ENCODE measurements at places on chromosomes 6 and 20.
A peak's percentile ranks its signal among the peaks of the same experiment; 100 is the strongest.

GRCh38 chr6:138454981-138455706, 44.1 kb downstream of the NHSL1 start:
- DNase-seq, result no peak

DNA sequence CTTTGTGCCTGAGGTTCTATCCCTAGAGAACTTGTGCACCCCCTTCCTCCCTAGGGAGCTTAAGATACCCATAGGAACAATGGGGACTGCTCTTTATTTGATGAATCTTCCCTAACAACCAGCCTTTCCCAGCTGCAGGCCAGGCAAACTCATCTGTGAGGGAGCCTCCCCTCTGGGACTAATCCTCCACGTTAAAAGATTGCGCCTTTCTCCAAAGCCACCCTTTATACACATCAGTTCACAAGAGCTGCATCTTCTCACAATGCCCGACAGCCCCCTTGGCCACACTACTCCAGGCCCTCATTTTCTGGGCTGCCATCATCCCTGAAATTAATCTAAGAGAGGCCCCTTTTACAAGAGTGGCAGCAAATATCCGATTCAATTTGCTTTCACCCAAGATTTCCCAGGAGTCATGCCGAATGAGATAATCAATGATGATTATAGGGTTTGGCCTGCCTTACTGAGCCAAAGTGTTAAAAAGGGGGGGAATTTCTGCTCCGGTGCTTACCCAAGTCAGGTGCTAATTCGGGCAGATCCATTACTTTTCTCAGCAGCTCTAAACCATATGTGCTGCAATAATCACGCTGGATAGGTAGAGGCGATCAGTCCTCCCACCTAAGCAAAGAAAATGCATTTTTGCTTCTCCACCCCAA, 336.5 kb downstream of the KIF16B start:
- DNase-seq, result no peak

GRCh38 chr6:7922596-7922995, 12.0 kb upstream of the TXNDC5 start:
- DNase-seq, result no peak

DNA sequence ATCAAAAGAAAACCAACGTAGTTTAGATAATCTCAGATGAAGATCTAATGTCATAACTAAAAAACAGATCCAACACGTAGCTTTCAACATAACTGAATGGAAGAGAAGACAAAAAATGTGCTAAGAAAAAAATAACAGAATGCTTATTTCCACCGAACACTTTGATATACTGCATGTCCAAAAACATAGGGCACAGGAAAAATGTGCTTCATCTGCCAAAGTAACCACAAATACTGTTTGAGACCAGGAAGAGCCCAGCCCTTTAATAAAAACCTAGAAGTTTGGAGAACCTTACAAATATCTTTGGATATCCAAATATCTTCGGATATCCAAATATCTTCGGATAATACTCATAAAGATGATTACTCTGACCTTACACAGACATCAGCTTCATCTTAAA, 19.8 kb downstream of the LAMA4 start:
- no peak for DNase-seq

GRCh38 chr6:64404396-64404795, 768.8 kb downstream of the PHF3 start:
- DNase-seq, result no peak

- no peak for DNase-seq
These were observed 17.4 kb downstream of the MYLK4 start for GRCh38 chr6:2733324-2733723.

DNA sequence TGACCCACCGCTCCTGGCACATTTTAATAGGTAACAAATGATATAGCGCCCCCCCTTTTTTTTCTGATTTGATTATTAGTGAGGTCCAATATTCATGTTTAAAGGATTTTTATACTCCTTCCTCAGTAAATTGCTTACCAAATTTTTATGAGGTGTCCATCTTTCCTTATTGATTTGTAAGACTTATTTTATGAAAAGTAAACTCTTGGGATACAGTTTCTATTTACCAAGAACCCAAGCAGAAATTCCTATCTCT, 25.1 kb downstream of the TRIM27 start:
- DNase-seq, result no peak

DNA sequence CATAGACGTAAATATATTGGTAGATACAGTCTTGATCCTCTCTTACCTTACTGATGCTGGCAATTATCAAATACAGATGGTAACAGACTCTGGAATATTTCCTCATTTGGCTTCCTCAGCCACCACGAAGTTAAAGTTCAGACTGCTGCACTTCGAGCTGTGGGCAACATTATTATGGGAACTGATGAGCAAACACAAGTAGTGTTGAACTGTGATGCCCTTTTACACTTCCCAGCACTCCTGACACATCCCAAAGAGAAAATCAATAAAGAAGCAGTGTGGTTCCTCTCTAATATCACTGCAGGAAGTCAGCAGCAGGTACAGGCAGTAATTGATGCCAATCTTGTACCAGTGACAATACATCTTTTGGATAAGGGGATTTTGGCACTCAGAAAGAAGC, 162.7 kb upstream of the NT5E start:
- no peak for DNase-seq

- DNase-seq, result no peak
These were observed 14.1 kb upstream of the TFAP2D start for GRCh38 chr6:50699051-50699775.

- no peak for DNase-seq
These were observed 17.4 kb upstream of the HM13 start for GRCh38 chr20:31496761-31497295.

- no peak for DNase-seq
These were observed 39.2 kb downstream of the ANKS1A start for GRCh38 chr6:34928220-34928619.

- no peak for DNase-seq
These were observed 24.9 kb downstream of the TTLL2 start for GRCh38 chr6:167349631-167350274.

DNA sequence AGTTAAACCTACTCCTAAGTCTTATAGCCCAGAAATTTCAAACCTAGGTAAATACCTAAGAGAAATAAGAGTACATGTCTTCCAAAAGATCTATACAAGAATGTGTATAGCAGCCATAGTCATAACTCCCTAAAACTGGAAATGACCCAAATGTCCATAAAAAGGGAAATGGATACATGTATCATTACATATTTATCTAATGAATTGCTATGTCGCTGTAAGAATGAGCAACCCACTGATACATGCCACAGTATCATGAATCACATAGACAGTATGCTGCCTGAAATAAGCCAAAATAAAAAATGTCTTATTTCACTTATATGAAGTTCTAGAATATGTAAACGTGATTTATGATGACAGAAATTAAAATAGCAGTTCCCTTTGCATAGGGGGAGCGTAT, 679.5 kb downstream of the MAFB start:
- no peak for DNase-seq

DNA sequence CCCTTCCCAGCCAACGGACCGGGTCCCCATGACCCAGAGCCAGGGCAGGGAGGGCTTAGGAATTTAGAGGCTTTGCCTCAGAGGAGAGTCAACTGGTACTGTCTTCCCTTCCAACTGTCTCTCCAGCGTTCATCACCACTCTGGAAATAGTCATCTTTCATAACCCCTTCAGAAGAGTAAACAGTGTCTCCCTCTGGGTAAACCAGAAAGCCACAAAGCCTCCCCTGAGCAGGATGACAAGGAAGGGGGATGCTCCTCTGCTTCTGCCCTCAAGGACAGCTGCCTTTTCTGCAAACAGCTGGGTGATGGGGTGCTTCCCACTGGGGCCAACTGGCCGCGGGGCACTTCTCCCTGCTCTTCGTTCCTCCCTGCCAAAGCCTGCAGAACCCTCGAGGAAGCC, 90.1 kb downstream of the PSMG4 start:
- no peak for DNase-seq

GRCh38 chr6:144530118-144530517, 245.0 kb downstream of the UTRN start:
- no peak for DNase-seq

DNA sequence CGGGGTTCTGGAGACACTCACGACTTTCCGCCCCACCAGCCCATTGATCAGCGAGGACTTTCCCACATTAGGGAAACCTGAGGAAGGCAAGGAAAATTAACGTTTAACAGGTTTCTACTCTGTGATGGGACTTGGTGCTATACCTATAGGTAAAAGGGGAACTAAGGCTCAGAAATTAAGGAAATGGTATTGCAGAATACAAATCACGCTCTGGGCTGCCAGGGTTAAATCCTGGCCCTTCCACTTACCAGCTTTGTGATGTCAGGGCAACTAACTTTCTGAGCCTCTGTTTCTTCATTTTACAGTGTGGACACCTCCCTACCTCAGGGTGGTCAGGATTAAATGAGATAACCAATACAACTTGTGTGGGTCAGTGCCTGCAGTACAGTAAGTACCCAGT, 8.8 kb downstream of the GNL1 start:
- no peak for DNase-seq

DNA sequence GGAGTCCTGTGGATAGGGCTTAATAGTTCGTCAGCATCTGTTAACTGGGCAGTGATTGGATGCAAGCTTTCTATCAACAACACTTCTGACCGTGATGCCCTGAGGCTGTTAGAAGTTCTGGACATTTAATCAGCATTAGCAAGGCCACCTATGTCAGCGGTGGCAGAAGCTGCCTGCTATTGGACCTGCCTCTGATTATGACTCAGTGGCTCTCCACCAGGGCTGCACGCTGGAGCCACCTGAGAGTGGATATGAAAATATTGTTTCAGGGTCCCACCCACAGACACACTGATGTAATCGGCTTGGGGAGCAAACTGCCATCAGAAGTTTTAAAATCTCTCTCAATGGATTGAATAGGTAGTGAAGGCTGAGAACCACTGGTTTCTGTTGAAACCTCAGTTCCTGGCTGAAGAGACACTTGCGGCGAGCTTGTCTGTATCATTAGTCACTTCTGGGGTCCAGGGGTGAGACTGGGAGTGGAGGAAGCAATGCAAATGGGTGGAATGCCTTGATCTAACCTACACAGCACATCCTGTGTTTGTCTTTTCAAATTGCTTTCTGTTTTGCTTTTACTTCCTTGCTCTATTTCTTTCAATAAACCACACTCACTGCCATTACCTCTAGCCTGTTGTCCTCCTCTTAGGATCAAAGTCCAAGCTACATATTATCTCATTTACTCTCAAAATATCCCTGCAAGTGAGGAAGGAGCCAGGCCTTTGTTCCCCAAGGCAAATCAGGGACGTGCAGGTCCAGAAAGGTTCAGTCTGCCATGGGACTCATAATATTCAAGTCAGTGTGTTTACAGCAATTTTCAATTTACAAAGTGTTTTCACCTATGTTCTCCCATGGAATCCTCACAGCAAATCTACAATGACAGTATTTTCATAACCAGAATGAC, 4.2 kb downstream of the CLIC5 start:
- DNase-seq, result no peak

GRCh38 chr20:44711237-44711636, 3.9 kb upstream of the CCN5 start:
- DNase-seq, result no peak

DNA sequence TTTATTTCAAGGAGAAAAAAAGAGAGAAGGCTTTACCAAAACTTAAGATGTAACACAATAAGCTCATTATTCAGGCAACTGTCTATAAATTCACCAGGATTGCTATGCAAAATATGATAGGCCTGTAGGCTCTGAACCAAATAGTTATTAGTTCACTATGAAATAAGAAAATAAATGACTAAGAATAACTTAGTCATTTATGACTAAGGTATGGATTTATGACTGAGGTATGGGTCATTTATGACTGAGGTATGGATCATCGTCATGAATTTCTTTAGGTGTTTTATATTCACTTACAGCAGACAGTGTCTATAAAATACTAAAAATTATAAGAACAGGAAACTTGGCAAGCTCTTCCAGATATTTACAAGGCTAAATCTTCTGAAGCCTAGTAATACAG, 52.1 kb upstream of the SNX9 start:
- DNase-seq, result no peak

GRCh38 chr6:122008101-122008999, 391.1 kb upstream of the HSF2 start:
- DNase-seq, result no peak

DNA sequence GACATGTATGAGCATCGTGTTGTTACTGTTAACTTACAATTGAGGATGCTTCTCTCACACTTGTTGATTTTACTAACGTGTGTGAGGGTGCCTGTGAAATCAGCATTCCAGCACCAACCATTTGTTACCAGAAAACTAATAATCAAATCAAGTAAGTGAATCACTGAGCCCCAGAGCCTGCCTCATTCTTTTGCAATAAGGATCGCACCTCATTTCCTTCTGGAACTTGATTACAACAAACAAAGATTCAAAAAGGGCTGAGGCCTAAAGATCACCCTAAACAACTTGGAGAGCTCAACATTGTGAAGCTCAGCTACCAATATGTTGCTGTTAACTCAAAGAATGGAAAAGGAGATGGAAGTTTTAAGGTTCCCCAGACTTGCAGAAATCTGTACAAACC, 274.7 kb downstream of the TFAP2A start:
- DNase-seq, result no peak

GRCh38 chr20:62203378-62204030, 16.6 kb downstream of the HRH3 start:
- no peak for DNase-seq

GRCh38 chr20:34363465-34364222, 571 bp downstream of the ITCH start:
- peak; percentile 67 for DNase-seq

DNA sequence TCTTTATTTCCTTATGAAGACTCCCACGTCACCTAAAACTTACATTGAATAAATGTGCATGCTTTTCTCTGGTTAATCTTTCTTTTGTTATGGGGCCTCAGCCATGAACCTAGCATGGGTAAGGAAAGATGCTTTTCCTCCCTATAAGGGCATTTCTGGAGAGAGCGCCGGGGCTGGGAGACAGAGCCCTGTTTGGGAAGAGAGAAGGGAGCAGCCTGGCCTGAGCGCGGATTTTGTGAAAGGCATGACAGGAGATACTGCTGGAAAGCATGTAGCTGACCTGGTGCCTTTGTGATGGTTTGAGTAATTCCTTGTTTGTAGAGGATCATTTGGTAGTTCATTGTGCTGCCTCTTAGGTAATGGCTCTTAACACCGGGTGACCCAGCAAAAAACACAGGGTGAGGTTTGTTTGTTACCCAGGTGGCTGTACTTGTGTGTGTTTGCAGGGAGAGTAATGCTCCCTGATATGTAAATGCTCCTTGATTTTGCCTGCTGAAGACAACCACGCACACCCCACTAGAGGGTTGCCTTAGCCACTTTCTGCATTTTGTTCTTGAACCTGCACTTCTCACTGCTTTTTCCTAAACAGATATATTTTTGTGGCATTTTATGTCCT, 59.2 kb downstream of the ANKRD6 start:
- no peak for DNase-seq

- DNase-seq, result no peak
These were observed 50.2 kb upstream of the SNX9 start for GRCh38 chr6:157772820-157773219.

Data from SK-MEL-5 (cell line).